Stimulated activated CD4-positive, alpha-beta T cell treated with anti-CD3 and anti-CD28 coated beads, Interleukin-15, amount 100 ng/mL, for 1 hour (primary cell): ENCODE measurements at places on chromosomes 16 and 17.

DNA sequence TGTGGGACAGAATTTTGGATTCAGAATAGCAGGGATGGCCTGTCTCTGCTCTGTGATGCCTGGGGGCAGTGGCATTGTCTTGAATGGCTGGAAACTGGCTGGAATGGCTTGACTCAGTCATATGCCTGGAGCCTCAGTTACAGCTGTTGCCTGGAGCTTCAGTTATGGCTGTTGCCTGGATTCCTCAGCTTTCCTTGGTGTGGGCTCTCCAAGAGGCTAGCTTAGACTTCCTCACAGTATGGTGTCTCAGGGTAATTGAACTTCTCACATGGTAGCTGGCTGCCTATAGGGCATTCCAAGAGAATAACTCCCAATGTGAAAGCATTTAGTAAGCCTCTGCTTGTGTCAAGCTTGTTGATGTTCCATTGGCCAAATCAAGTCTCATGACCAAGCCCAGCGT, 21.1 kb downstream of the KRT23 start:
- no peak for DNase-seq

- DNase-seq: no peak
Measured at GRCh38 chr16:90018652-90019542, at the start of gene DBNDD1. TSS of gene DBNDD1 (minus strand) at chr16:90019456. CDS start at chr16:90019341, 115 bp downstream.

DNA sequence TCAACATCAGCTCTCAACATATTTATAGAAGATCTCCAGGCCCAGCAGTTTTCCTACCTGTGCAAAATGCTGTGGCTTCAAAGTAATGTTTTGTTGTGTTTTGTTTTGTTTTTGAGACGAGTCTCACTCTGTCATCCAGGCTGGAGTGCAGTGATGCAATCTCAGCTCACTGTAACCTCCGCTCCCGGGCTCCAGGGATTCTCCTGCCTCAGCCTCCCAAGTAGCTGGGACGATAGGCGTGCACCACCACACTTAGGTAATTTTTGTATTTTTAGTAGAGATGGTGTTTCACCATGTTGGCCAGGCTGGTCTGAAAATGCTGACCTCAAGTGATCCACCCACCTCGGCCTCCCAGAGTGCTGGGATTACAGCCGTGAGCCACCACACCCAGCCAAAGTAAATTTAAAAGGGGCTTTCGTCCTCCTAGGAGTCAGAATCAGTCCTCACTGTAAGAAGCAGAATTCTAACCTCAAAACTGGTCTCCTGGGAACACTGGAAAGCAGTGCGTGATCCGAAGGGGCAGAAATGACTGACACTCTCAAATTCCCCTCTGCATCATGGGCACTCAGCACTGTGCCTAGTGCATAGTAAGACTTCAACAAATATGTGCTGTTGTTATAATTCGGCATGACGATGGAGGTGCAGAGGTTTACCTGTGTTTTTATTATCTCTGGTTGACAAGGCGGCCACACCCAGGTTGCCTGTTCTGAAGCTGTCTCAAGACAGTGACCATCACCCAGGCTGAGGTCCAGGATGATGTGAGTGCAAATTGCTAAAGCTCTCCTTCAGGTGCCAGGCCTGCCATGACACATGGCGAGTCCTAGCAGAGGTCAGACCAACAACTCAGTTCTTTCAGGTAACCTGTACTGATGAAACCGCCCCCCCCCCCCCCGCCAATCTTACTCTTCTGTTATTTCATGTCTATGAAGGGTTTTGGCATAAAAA, 59.8 kb downstream of the ADCY9 start:
- no peak for DNase-seq

DNA sequence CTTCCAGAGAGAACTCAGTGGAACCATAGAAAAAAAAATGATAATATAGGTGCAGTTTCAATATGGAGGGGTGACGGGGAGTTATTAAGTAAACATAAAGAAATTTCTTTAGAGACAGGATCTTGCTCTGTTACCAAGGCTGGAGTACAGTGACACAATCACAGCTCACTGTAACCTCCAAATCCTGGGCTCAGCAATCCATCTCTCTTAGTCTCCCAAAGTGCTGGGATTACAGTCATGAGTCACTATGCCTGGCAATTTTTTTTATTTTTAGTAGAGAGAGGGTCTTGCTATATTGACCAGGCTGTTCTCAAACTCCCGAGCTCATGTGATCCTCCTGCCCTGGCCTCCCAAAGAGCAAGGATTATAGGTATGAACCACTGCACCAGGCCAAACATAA, 48.8 kb downstream of the NLRC5 start:
- no peak for DNase-seq

- DNase-seq: no peak
Measured at GRCh38 chr16:58402796-58403195, 10.5 kb downstream of the GINS3 start.

DNA sequence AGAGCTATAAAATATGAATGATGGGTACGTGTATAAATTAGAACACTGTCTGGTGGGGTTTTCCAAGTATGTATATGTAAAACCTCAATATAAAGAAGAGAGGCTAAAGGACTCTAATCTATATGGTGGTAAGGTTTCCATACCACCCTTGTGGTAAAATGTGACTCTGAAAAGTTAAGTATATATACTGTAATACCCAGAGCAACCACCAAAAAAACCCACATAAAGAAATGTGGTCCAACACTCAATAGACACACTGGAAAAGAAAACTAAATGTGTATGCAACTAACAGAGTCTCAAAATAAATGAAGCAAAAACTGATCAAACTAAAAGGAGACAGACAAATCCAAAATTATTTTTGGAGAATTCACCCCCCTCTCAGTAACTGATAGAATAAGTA, 72.2 kb downstream of the XPO6 start:
- DNase-seq: no peak

DNA sequence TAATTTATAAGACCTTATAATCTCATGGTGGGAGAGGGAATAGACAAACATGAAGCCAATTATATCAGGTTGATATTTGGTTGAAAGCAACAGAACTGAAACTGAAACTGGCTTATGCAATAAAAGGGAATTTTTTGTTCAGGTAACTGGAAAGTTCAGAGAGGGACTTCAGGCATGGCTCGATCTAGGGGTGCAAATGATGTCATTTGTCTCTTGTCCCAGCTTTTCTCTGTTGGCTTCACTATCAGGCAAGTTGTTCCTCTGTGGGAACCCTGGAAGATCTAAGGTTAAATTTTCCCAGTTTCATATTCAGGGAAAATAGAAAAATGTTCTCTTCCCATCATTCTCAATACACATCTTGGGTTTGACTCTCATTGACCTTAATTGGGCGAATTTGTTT, 59.8 kb downstream of the OTOA start:
- no peak for DNase-seq
